Activated CD4-positive, alpha-beta T cell treated with anti-CD3 and anti-CD28 coated beads, Interleukin-2, amount 10 ng/mL, durations not matched to agents 24 days and 14 days (primary cell): ENCODE measurements at places on chromosomes 7 and 10. TPM values are rescaled to one million over a fixed set of nuclear protein-coding genes. Genes with fewer than 3 reads are reported as not detected.

The RBM48 gene
- 14.4 and 17.3 TPM in 2 replicates for total RNA-seq

The UFSP1 gene
- total RNA-seq, result 4.5 TPM in 2 replicates

DNA sequence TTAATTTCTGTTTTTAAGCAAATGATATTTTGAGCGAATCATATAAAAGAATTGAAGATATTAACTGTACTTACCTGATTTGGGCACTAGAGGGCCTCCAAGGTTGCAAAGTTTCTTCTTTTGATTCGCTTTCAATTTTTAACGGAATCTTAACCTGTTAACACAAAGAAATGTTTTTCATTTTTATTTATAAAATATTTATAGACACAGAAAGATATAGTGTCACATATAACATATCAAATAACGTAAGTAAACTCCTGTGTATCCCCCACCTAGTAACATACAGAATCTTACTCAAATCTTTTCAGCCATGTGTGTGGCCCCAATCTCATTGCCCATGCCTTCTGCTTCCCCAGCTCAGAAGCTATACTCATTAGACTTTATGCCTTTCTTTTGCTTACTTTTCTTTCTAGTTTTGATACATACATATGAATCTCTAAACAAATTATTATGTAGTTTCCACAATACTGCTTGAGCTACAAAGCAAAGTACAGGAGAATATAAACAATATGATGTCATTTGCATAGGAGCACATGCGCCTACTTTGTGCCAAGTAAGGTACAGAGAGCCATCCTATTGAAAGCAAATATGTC is 49.5 kb upstream of the ZPBP start:
- DNase-seq, result peak; percentile 82
- peaks cover 14% of the 10 kb centered on the region for H3K27me3 ChIP-seq
- H3K4me3 ChIP-seq, result peak overlapping the region; percentile 57
- no peaks in the 10 kb centered on the region for H3K36me3 ChIP-seq
- H3K27ac ChIP-seq, result peak overlapping the region; percentile 67

- peaks cover 52% of the 10 kb centered on the region for H3K4me1 ChIP-seq
- no peak overlapping the region for H3K27ac ChIP-seq
- H3K27me3 ChIP-seq, result no peaks in the 10 kb centered on the region
- H3K36me3 ChIP-seq, result peaks cover 48% of the 10 kb centered on the region
Observed at GRCh38 chr7:5704534-5704922, 76.9 kb downstream of the RNF216 start.

- no peaks in the 10 kb centered on the region for H3K4me1 ChIP-seq
- H3K4me3 ChIP-seq, result no peak overlapping the region
- no peak overlapping the region for H3K27ac ChIP-seq
- no peak for DNase-seq
- no peaks in the 10 kb centered on the region for H3K36me3 ChIP-seq
Observed at GRCh38 chr10:84038035-84038434, 101.3 kb upstream of the GHITM start.

The TRPV5 gene
- not detected in 2 replicates for total RNA-seq

GRCh38 chr7:2982831-2983230 is 60.8 kb downstream of the CARD11 start:
- peaks cover 73% of the 10 kb centered on the region for H3K4me1 ChIP-seq
- H3K27me3 ChIP-seq, result no peaks in the 10 kb centered on the region
- H3K4me3 ChIP-seq, result peak overlapping the region; percentile 43
- H3K27ac ChIP-seq, result peak overlapping the region; percentile 83

The MSMB gene
- not detected in 2 replicates for total RNA-seq

The TMEM236 gene
- 0.02 and 0.05 TPM in 2 replicates for total RNA-seq

DNA sequence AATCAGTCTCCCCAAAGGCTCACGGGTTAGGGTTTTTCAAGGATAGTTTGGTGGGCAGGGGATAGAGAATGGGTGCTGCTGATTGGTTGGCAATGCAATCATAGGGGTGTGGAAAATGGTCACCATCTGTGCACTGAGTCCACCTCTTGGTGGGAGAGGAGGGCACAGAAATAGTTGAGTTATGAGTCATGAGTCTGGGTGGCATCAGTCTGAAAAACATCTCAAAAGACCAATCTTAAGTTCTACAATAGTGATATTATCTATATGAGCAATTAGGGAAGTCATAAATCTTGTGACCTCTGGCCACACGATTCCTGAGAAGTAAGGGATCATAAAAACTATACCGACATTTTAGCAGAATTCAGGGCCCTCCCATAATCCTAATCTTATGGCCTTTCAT is 62.7 kb downstream of the LGI1 start:
- H3K27ac ChIP-seq, result no peak overlapping the region
- no peaks in the 10 kb centered on the region for H3K36me3 ChIP-seq
- no peak for DNase-seq

The TRIM74 gene
- 0.33 and 2.1 TPM in 2 replicates for total RNA-seq

DNA sequence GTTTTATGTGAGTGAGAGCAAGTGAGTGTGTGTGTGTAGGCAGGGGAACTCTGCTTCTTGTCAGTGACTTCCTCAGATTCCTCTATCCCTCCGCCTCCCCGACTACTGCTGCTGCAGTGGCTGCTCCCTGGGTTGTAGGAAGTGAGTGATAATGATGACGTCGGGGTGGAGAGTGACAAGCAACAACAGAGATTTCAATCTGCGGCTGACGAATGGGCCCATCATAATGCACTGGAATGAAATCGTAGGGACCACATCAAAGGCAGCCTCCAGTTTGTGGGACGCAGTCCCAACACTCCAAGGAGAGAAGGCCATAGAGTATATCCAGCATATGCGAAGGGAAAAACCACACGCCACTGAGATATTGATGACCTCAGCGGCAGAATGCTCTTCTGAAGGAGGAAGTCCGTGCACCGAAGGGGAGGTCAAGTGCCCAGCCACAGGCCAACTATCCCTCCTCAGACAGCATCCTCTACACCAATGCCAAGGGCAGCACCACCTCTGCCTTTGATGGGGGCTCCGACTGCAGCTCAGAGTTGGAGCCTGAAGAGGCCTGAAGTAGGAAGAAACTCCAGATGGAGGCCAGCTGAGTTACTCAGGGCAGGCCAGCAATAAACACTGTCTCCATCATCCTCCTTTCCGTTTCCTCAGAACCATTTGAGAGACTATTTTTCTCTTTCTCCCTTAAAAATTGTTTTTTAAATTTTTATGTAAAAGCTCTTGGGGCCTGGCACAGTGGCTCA is 11.3 kb upstream of the STMP1 start:
- no peak overlapping the region for H3K4me3 ChIP-seq
- DNase-seq, result no peak
- no peaks in the 10 kb centered on the region for H3K4me1 ChIP-seq
- no peaks in the 10 kb centered on the region for H3K27me3 ChIP-seq
- no peak overlapping the region for H3K27ac ChIP-seq

The KIAA1549 gene
- total RNA-seq, result 0.77 and 0.95 TPM in 2 replicates

The TET1 gene
- total RNA-seq, result 0.96 and 1.2 TPM in 2 replicates

DNA sequence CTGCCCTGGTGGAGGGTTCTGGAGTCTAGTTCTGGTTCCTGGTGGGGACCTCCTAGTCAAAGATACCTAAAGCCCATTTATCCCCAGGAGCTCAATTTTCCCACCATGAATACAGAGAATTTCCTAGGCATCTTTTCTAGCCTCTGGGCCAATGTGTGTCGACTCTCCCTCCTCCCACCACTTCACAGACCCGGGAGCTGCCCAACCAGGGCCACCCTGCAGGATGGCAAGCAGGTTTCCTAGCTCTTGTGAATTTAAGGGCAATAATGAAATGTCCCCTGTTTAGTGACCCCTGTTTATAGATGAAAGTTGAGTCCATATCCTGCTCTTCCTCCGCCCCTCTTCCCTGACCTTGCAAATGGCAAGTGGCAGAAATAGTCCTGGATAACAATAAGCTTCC is 9.4 kb downstream of the DLX5 start:
- H3K4me1 ChIP-seq, result no peaks in the 10 kb centered on the region
- peaks cover 93% of the 10 kb centered on the region for H3K27me3 ChIP-seq
- H3K36me3 ChIP-seq, result peaks cover 7% of the 10 kb centered on the region
- no peak overlapping the region for H3K27ac ChIP-seq
- DNase-seq, result no peak

GRCh38 chr7:141697211-141697871 is 4.6 kb downstream of the DENND11 start:
- peaks cover 23% of the 10 kb centered on the region for H3K36me3 ChIP-seq
- H3K27ac ChIP-seq, result no peak overlapping the region
- peaks cover 44% of the 10 kb centered on the region for H3K4me1 ChIP-seq
- no peak for DNase-seq

DNA sequence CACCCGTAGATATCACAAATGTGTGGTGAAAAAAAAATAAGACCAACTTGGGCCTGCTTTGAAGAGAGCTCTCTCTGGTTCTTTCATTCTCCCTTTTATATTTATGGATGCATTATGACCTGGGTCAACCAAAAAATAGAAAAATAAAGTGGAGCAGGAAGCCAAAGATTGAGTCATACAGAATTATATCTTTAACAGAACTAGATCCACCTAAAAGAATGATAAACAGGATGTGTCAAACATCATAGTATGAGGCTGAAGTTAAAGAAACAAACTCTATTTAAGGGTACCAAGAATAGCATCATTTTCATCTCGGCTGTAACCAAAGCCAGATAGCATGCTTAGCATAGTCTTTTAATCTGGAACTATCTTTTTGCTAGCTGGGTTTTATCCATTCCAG is 28.8 kb upstream of the NMT2 start:
- peak overlapping the region; percentile 61 for H3K27ac ChIP-seq
- DNase-seq, result no peak
- no peaks in the 10 kb centered on the region for H3K36me3 ChIP-seq
- H3K4me3 ChIP-seq, result peak overlapping the region; percentile 51
- no peaks in the 10 kb centered on the region for H3K27me3 ChIP-seq

The TMEM270 gene
- total RNA-seq, result not detected in 2 replicates

DNA sequence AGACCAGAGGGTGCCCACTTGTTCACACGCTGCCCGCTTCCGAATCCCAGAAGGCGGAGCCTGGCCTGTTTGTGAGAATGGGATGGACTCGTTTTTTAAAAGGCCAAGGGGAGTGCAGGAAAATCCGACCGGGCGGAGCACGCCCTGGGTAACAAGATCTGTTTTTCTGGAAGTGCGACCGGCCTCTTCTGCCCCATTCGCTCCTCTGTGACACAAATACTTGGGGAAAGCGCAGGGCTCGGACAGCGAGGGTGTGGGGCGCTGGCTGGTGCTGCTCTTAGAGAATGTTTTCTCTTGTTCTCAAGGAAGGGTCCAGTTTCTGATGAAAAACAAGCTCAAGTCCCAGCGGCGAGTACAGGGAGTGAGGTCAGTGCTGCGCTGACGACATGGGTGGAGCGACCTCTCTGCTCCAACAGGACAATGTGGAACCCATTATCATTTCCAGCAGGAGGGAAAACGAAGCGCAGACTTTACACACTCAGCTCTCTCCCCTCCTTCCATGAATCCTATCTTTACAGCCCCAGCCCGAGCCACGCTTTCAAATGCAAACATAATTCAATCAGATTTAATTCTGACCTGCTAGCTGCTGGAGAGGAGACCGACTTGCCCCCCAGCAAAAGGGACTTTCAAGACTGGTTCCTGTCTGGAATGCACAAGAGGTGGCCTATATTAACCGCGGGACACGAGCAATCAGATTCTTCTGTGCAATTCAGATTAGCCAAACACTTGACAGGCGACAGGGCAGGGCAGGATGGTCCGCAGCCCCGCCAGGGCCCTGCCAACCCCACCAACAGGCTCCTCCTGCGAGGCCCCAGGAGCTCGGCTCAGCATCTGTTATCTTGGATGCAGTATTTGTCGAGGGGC is 1.1 kb downstream of the RADIL start:
- H3K36me3 ChIP-seq, result no peaks in the 10 kb centered on the region
- peaks cover 3% of the 10 kb centered on the region for H3K4me1 ChIP-seq
- peaks cover 25% of the 10 kb centered on the region for H3K27me3 ChIP-seq
- no peak overlapping the region for H3K27ac ChIP-seq
- H3K4me3 ChIP-seq, result peak overlapping the region; percentile 64
